Vagina (tissue), 2 donors: ENCODE measurements at places on chromosomes 1 and 21. TPM values are rescaled to one million over a fixed set of nuclear protein-coding genes. Genes with fewer than 3 reads are reported as not detected.
A peak's percentile ranks its signal among the peaks of the same experiment; 100 is the strongest.

FAM78B gene
- 4.4 TPM for total RNA-seq

RABGGTB gene
- 58.2 TPM for total RNA-seq

- H3K4me3 ChIP-seq, result no peak overlapping the region
- H3K27me3 ChIP-seq, result no peaks in the 10 kb centered on the region
- H3K27ac ChIP-seq, result no peak overlapping the region
- H3K4me1 ChIP-seq, result no peaks in the 10 kb centered on the region
- no peaks in the 10 kb centered on the region for H3K36me3 ChIP-seq
These were observed 57.7 kb downstream of the ATG4C start for GRCh38 chr1:62841587-62842169.

GRCh38 chr1:203320591-203321272 is 15.4 kb downstream of the BTG2 start:
- peak overlapping the region; percentile 71 for H3K27ac ChIP-seq
- DNase-seq, result no peak
- H3K27me3 ChIP-seq, result no peaks in the 10 kb centered on the region
- no peaks in the 10 kb centered on the region for H3K36me3 ChIP-seq
- no peak overlapping the region for H3K4me3 ChIP-seq
